ENCODE measurements at places on chromosomes 13 and 19.

DNA sequence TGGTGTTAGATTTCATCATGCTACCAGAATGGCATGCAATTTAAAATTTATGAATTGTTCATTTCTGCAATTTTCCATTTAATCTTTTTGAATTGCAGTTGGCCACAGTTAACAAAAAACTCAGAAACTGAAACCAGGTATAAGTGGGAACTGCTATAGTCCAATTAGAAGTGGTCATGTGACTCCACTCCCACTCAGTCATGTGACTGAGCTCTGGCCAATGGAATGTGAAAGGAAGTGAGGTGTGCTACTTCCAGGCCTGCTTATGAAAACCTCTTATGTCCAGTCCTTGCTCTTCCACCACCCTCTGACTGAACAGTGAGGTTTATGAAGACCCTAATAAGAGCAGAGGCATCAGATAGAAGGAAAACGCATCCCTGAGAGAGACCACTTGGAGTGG is 47.0 kb downstream of the DLEU7 start:
- DNase-seq: no peak

GRCh38 chr19:19279853-19280252 is 6.8 kb upstream of the TM6SF2 start:
- DNase-seq: no peak

DNA sequence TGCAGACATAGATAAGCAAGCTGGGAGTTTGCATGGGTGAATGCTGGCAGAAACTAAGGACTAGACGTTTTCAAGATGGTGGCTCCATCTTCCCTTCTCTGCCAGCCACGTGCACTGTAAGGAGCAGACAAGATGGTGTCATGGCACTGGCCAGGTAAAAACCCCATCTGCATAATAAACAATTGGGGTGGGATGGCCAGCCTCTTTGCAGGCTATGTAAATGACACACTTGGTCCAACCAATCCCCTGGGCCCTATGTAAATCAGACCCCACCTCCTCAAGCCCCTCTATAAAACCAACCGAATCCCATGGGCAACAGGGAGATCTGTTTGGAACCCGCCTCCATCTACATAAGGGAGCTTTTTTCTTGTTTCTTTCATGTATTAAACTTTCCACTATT is 2.4 kb upstream of the OR7A5 start:
- no peak for DNase-seq

GRCh38 chr13:41136396-41137031 is 3.9 kb upstream of the KBTBD6 start:
- DNase-seq: no peak

DNA sequence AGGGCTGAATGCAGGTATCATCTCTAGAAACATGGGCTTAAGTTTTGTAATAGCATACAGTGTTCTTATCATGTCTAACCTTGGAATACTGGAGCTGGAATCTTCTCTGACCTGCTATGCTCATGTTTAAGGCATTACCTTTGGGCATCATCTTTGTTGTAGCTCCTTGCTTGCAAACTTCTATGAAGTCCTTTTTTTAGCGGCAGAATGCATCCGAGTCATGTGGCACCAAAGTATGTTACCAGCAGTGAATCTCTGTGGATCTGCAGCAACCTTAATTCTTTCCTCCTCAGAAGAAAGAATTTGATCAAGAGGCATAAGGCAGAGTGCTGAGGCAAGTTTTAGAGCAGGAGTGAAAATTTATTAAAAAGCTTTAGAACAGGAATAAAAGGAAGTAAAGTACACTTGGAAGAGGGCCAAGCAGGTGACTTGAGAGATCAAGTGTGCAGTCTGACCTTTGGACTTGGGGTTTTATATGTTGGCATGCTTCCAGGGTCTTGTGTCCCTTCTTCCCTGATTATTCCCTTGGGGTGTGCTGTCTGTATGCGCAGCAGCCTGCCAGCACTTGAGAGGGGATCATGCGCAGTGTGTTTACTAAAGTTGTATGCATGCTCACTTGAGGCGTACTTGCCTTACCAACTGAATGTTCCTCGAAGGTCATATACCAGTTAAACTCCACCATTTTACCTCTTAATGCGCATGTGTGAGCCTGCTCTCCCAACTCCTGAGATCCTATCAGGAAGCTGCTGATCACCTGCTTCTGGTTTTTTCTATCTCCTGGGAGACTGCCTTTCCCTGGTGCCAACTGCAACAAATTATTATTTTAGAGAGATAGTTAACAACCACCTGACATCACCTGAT is 115.5 kb downstream of the LACC1 start:
- DNase-seq: no peak

DNA sequence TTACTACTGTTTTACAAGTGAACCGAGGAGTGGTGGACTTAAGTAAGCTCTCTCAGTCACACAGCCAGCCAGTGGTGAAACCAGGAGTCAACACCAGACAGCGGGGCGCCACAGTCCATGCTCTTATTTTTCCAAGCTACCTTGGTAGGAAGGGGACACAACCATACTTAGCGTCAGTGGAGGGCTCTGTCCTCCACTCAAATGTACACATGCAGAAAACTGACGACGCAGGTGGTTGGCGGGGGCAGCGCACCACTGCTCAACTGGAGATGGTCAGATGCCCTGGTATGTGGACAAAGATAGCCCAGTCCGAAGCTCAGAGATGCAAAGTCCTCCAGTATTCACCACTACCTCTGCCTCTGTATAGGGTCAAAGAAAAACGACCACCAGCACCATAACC is 1.1 kb downstream of the ZNF667 start:
- peak; percentile 2 for DNase-seq

DNA sequence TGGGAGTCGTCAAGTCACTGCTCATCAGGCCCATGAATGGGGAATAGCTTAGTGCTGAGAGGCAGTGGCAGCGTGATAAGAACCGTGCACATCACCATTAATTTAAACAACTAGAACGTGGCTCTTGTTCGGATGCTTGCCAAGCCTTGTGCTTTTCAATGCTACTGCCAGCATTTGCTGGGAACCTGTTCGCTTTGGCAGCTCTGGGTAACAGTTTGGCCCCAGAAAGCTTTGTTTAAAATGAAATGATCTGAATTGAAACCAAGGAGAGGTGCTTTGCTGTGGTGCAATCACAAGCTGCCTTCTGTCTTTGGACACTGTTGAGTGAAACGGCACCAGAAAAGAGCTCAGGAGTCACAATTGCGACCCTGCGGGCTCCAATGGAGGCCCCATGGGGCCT is 53.5 kb upstream of the OLFM4 start:
- DNase-seq: no peak

DNA sequence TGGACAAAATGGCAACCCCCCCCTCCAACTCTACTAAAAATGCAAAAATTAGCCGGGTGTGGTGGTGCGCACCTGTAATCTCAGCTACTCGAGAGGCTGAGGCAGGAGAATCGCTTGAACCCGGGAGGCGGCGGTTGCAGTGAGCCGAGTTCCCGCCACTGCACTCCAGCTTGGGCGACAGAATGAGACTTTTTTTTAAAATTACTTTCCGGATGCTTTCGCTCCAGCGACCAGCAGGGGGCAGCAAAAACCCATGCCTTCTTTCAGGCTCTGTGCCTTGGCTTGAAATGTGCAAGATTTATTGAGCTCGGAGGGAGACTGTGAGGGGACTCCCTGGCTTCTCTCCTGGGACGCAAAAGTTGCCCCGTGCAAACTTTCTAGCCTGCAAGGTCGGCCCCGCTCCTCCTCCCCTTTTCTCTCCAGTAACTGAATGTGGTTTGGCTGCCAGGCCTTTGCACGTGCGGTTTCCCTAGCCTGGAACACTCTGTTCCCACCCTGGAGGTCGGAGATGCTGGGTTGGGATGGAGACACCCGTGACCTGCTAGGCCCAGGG is 61.4 kb upstream of the NFIC start:
- DNase-seq: peak; percentile 51
